ENCODE measurements at places on chromosomes 7 and 10. TPM values are rescaled to one million over a fixed set of nuclear protein-coding genes. Genes with fewer than 3 reads are reported as not detected.

The COL17A1 gene
- total RNA-seq: 202 TPM

GRCh38 chr7:36021367-36021766 lies 131.7 kb upstream of the EEPD1 start:
- no peaks in the 10 kb centered on the region for H3K36me3 ChIP-seq
- no peak overlapping the region for H3K27ac ChIP-seq
- DNase-seq: no peak
- no peak overlapping the region for H3K4me3 ChIP-seq
- H3K4me1 ChIP-seq: no peaks in the 10 kb centered on the region
- H3K27me3 ChIP-seq: no peaks in the 10 kb centered on the region

GRCh38 chr7:1555813-1556543 lies at the start of gene TMEM184A:
Gene TMEM184A, minus strand, starts transcription at chr7:1556205. Its CDS starts 721 bp downstream, at chr7:1555484.
- DNase-seq: no peak
- peaks cover 38% of the 10 kb centered on the region for H3K4me1 ChIP-seq
- H3K27me3 ChIP-seq: no peaks in the 10 kb centered on the region
- H3K36me3 ChIP-seq: peaks cover 40% of the 10 kb centered on the region
- peak within 1 kb of the TSS; percentile 86 for H3K27ac ChIP-seq

DNA sequence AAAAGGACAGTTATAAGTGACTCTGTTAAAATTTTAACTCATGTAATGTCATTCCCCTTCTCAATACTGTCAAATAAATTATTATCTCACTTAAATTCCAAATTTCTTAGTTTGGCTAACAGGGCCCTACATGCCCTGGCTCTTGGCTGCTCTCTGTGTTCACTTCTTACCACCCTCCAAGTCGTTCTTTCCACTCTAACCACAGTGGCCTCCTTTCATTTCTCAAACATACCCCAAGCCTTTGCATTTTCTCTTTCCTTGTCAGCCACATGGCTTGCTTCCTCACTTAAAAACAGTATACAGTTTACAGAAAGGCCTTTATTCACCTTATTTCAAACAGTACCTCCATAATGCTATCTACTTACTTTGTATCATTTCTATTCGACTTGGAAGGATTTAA lies 737.1 kb upstream of the ZWINT start:
- H3K4me3 ChIP-seq: no peak overlapping the region
- no peak overlapping the region for H3K27ac ChIP-seq
- H3K27me3 ChIP-seq: no peaks in the 10 kb centered on the region
- H3K36me3 ChIP-seq: no peaks in the 10 kb centered on the region
- no peak for DNase-seq
- H3K4me1 ChIP-seq: no peaks in the 10 kb centered on the region

The ITIH2 gene
- total RNA-seq: not detected

Data from esophagus squamous epithelium (tissue), 5 donors.